K562 (cell line): ENCODE measurements at places on chromosomes 6 and 20. TPM values are rescaled to one million over a fixed set of nuclear protein-coding genes. Genes with fewer than 3 reads are reported as not detected.

Gene CPNE1
- polyA plus RNA-seq = 56.0 and 65.2 TPM in 2 replicates

Gene HIVEP1
- 14.6 and 18.4 TPM in 2 replicates for polyA plus RNA-seq

DNA sequence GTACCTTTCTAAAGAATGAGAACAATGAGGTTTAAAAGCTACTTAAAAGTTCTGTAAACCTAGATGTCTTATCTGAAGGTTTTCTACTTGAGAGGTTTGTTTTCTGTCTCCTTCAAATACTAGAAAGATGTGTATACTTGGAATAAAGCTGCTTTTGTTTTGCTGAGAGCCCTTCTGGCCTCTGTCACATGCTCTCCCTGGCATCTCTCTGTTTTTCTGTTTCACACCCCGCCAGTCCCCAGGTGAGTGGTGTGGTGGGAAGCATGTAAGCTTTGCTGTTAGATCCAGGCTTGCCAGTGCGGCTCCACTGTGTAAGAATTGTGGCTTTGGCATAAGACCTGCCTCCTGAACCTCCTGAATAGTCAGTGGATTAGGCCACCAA lies 56.8 kb downstream of the SNX9 start:
- peaks cover 98% of the 10 kb centered on the region for H3K36me3 ChIP-seq
- no peak overlapping the region for H3K4me3 ChIP-seq
- no peaks in the 10 kb centered on the region for H3K4me1 ChIP-seq
- DNase-seq = no peak
- no peak overlapping the region for H3K27ac ChIP-seq
- no peaks in the 10 kb centered on the region for H3K27me3 ChIP-seq

Gene ABHD16B
- not detected in 2 replicates for polyA plus RNA-seq

- peaks cover 6% of the 10 kb centered on the region; the same call in 1 of the 3 replicates for H3K27me3 ChIP-seq
- no peak overlapping the region for H3K4me3 ChIP-seq
- H3K4me1 ChIP-seq = no peaks in the 10 kb centered on the region
- H3K27ac ChIP-seq = no peak overlapping the region
- no peaks in the 10 kb centered on the region for H3K36me3 ChIP-seq
- DNase-seq = no peak
Measured at GRCh38 chr6:159084493-159085091, 39.8 kb upstream of the TAGAP start.

GRCh38 chr6:143505537-143505936 lies 6.0 kb downstream of the FUCA2 start:
- DNase-seq = no peak
- H3K4me1 ChIP-seq = peaks cover 6% of the 10 kb centered on the region; the same call in 1 of the 3 replicates
- H3K36me3 ChIP-seq = peaks cover 92% of the 10 kb centered on the region
- H3K27me3 ChIP-seq = no peaks in the 10 kb centered on the region
- no peak overlapping the region for H3K27ac ChIP-seq

DNA sequence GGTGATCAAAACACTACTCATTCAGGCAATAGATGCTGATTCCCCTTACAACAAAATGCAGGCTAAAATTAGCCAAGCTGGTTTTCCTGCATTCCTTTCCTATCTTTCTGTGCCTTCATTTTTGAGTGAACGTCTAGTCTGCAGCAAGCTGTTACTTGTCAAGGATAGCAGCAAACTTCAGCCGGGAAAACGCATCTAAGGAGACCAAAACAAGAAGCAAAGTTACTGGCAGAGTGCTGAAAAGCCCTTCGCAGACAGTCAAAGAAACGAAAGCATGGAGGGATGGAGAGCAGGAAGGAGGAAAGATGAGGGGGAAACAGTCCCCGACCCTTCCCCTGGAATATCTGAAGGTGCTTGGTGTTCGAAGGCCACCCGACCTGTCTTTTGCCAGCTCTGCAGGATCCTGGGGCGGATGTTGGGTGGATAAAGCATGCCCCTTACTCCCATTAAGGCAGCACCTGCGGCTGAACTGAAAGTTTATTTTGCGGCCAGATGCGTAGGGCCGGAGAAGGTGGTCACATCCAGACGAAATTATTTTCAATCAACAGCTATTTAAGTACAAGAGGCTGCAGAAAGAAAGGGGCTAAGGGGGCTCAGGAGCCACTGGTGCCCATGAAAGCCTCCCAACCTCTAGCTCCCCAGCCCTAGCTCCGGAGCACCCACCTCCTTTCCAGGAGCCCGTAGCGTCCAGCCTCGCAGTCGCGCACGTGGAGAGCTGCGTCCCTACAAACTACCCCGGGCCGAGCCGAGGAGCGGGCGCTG lies 538 bp downstream of the FERMT1 start:
- H3K27me3 ChIP-seq = peaks cover 20% of the 10 kb centered on the region
- no peaks in the 10 kb centered on the region for H3K36me3 ChIP-seq
- no peak for DNase-seq

GRCh38 chr6:111890988-111891387 lies 17.7 kb upstream of the FYN start:
- H3K4me3 ChIP-seq = no peak overlapping the region
- no peak for DNase-seq
- no peaks in the 10 kb centered on the region for H3K4me1 ChIP-seq
- H3K27ac ChIP-seq = no peak overlapping the region
- H3K27me3 ChIP-seq = no peaks in the 10 kb centered on the region; the same call in 1 of the 2 replicates

Gene CST5
- polyA plus RNA-seq = not detected in 2 replicates

Gene MKKS
- 13.5 and 14.8 TPM in 2 replicates for polyA plus RNA-seq

Gene MROH8
- polyA plus RNA-seq = 1.2 and 1.5 TPM in 2 replicates

- H3K27me3 ChIP-seq = no peaks in the 10 kb centered on the region; the same call in 2 of the 3 replicates
- no peaks in the 10 kb centered on the region for H3K36me3 ChIP-seq
- H3K4me1 ChIP-seq = no peaks in the 10 kb centered on the region
- no peak overlapping the region for H3K27ac ChIP-seq
Measured at GRCh38 chr20:22815206-22815551, 219.9 kb upstream of the SSTR4 start.
